ENCODE measurements at places on chromosomes 16 and 17. TPM values are rescaled to one million over a fixed set of nuclear protein-coding genes. Genes with fewer than 3 reads are reported as not detected.

DRC7 gene
- not detected for total RNA-seq

ST6GALNAC2 gene
- 2.2 TPM for total RNA-seq

ATP1B2 gene
- not detected for total RNA-seq

CCL15 gene
- not detected for total RNA-seq

TAC4 gene
- total RNA-seq: not detected

CDC42EP4 gene
- 74.6 TPM for total RNA-seq

IGSF6 gene
- total RNA-seq: not detected

ACE gene
- 13.5 TPM for total RNA-seq

FBXO39 gene
- not detected for total RNA-seq

TBC1D3C gene
- total RNA-seq: 0.13 TPM

C17orf50 gene
- not detected for total RNA-seq

RNF135 gene
- total RNA-seq: 13.8 TPM

MEAK7 gene
- total RNA-seq: 26.2 TPM

CARD14 gene
- 0.44 TPM for total RNA-seq

ZNF205 gene
- total RNA-seq: 14.7 TPM

CSH2 gene
- total RNA-seq: not detected

TM4SF5 gene
- total RNA-seq: not detected

KRTAP2-1 gene
- not detected for total RNA-seq

TSPOAP1 gene
- total RNA-seq: not detected

TLCD3B gene
- total RNA-seq: 0.34 TPM

PLXDC1 gene
- total RNA-seq: not detected

VPS25 gene
- 88.0 TPM for total RNA-seq

NPIPB6 gene
- total RNA-seq: not detected

CA5A gene
- not detected for total RNA-seq

MMP25 gene
- total RNA-seq: under 0.01 TPM

PSME3IP1 gene
- total RNA-seq: 58.0 TPM

CCL16 gene
- not detected for total RNA-seq

ZNF469 gene
- 0.87 TPM for total RNA-seq

SAMD14 gene
- 5.7 TPM for total RNA-seq

FZD2 gene
- 0.07 TPM for total RNA-seq

STAT3 gene
- 82.8 TPM for total RNA-seq

CEMP1 gene
- not detected for total RNA-seq

CSNK2A2 gene
- total RNA-seq: 34.1 TPM

SOST gene
- total RNA-seq: not detected

TP53TG3 gene
- not detected for total RNA-seq

BIRC5 gene
- 105 TPM for total RNA-seq

KRTAP9-8 gene
- not detected for total RNA-seq

SPATA32 gene
- not detected for total RNA-seq

GRAP gene
- 47.5 TPM for total RNA-seq

HLF gene
- 0.25 TPM for total RNA-seq

TPPP3 gene
- total RNA-seq: not detected

KCNH4 gene
- total RNA-seq: 0.15 TPM

SYNGR3 gene
- total RNA-seq: 0.25 TPM

FHOD1 gene
- 33.3 TPM for total RNA-seq

CACNA1H gene
- total RNA-seq: not detected

CMTM1 gene
- 4.0 TPM for total RNA-seq
